ENCODE measurements at places on chromosomes 6 and 20.

GRCh38 chr20:38434301-38434741 is 807 bp downstream of the SNHG17 start:
- DNase-seq, result no peak

DNA sequence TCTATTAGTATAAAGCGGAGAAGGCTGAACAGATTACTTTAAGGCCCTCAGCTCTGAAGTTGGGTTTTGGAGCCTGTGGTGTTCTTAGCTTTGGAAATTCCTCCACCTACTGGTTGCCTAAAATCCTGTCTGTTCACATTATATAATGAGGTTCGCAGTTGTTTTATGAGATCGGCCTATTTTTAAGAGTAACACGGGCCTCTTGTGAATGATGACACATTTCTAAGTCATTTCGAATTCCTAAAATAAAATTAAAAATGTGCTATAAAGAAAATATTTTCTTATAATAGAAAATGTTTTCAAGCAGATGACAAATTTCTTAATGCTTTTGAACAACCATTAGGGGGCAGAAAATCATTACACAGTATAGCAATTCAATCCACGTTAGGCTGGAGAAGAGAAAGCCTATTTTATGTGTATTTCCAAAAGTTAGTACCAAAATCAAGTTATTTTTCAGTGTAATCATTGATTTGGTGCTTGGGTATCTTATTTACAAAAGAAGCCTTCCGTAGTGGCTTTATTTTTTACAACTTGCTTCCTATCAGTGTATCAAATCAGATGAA is 15.8 kb upstream of the FAM8A1 start:
- peak; percentile 68 for DNase-seq

- DNase-seq, result no peak
These were observed 65.6 kb downstream of the ADNP start for GRCh38 chr20:50865591-50865990.

DNA sequence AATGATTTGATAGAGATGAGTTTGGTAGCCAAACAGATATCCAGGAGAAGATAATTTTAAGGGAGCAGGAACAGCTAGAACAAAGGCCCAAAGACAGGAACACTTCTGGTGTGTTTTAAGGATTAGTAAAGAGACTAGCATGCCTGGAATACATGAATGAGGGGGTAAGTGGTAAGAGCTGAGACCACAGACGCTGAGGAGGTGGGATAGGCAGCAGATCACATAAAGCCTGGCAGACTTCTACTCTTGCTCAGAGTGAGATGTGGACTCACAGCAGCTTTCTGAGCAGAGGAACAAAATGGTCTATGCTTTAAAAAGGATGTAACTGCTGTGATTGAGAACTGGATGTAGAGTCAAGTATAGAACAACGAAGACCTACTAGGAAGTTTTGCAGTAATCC is 100.1 kb downstream of the EPHA7 start:
- DNase-seq, result no peak

GRCh38 chr6:134674562-134674961 is 275.3 kb downstream of the ALDH8A1 start:
- DNase-seq, result no peak

- no peak for DNase-seq
These were observed 3.3 kb downstream of the BMP2 start for GRCh38 chr20:6770786-6771100.

GRCh38 chr20:58994390-58995159 is 12.5 kb downstream of the CTSZ start:
- no peak for DNase-seq

Measured in cerebellar nuclear complex (tissue), 1 donor.